ENCODE measurements at places on chromosomes 6 and 20.

DNA sequence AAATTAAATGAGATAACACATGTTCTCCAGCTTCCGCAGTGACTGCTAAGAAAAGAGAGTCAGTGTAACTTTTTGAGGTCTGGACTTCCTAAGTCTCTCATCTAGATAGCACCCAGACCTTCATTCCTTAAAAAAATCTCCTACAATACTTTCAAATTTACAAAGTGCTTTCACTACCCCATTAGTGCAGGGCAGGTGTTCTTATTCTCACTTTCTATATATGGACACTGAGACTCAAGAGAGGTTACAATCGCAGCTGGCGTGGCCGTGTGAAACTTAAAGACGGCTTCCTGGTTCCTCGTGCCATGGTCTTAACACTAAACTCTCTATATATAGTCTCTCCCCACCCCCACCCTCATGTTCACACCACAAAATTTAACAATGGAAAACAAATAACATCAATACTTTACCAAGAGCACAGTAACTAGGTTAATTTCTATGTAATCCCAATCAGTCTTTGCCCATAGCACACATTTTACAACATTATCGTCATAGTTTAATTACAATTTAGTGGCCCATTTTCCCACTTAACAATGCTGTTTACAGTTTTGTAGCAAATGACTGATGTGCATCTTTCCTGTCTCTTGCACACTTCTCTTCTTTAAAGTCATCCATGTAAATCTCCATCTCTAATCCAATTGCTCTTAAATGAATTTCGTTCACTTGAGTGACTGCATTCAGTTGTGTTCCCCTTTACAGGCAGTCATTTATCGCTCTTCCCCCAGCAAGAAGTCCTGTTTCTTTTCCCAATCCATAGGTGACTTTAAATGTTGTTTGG, 78.8 kb upstream of the ARID1B start:
- no peak for DNase-seq

GRCh38 chr6:119205911-119206618, 127.6 kb upstream of the FAM184A start:
- DNase-seq, result no peak

DNA sequence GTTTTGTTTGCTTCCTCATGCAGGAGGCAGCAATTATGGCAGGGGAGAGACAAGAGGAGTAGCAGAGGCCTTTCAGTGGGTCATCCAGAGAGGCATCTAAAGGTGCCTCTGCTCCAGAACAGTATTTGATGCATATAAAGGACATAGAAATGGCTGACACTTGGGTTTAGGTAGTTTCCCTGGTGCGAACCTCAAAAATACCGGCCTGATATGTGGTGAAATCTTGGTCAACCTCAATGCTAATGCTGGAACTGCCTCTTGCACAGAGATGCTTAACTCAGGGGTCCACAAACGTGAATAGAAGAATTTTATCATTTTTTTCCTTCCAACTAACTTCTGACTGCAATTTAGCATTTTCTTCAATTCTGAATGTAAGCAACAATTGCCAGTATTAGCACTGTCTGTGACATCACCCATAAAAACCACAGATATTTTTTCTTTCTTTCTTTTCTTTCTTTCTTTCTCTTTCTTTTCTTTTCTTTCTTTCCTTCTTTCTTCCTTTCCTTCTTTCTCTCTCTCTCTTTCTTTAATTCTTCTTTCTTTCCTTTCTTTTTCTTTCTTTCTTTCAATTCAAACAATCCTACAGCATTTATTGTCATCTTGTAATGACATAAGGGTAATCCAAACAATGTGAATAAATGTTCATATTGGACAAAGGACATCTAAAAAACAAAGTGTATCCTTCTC, 180.0 kb upstream of the UST start:
- no peak for DNase-seq

GRCh38 chr6:154882107-154882506, 113.0 kb upstream of the TIAM2 start:
- no peak for DNase-seq

GRCh38 chr6:35955071-35955470, 34.2 kb upstream of the SRPK1 start:
- no peak for DNase-seq

- DNase-seq, result peak; percentile 35
Measured at GRCh38 chr20:41509316-41510200, 108.6 kb downstream of the CHD6 start.

DNA sequence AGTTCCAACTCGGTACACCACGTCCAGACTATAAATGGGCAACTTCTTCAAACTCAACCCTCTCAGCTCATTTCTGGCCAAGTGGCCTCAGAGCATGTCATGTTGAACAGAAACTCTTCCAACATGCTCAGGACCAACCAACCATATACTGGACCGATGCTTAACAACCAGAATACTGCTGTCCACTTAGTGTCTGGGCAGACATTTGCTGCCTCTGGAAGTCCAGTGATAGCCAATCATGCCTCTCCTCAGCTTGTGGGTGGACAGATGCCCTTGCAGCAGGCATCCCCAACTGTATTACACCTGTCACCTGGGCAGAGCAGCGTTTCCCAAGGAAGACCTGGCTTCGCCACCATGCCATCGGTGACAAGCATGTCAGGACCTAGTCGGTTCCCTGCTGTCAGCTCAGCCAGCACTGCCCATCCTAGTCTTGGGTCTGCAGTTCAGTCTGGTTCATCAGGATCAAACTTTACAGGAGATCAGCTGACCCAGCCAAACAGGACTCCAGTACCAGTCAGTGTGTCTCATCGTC, 47.8 kb downstream of the BICRAL start:
- no peak for DNase-seq

- no peak for DNase-seq
Measured at GRCh38 chr6:49549691-49550491, 577 bp upstream of the C6orf141 start.

GRCh38 chr6:109891924-109892323, 86.2 kb upstream of the GPR6 start:
- DNase-seq, result no peak

GRCh38 chr6:81790034-81790433, 37.6 kb upstream of the TENT5A start:
- DNase-seq, result no peak

- DNase-seq, result peak; percentile 89
Measured at GRCh38 chr20:62219992-62220665, at the start of gene HRH3. HRH3 (minus strand) TSS chr20:62220278; CDS start chr20:62219970, 308 bp downstream.

DNA sequence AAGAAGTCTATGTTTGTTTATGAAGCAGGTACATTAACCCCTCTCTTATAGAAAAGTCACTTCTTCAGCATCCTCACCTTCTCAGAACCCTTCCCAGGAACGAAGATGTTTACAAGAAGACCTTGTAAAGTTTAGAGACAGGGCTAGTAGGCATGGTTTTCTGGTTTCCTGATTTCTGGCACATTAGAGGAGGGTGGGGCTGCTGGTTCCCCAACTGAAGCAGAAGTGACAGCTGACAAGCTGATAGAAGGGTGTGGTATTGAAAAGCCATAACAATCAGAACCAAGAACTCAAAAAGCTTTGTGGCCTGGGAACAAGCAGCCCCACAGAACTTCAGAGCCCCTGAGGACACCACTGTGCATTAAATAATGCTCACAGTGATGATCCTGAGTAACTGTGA, 91.2 kb downstream of the RTN4IP1 start:
- no peak for DNase-seq

DNA sequence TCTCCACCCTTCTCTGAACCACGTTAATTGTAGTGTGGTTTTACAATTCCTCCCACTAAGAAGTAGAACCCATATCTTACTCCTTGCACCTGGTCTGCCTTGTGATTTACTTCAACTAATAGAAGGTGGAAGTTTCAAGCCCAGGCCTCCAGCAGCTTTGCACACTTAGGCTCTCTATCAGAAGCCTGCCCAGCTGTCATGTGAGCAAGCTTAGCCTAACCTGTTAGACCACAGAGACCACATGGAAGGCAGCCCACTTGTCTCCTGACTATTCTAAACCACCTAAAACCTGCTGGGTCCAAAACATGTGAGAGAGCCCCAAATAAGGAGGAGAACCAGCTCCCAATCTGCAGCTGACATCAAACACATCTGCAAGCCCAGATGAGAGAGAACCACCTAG, 127.6 kb upstream of the BTBD3 start:
- DNase-seq, result no peak

DNA sequence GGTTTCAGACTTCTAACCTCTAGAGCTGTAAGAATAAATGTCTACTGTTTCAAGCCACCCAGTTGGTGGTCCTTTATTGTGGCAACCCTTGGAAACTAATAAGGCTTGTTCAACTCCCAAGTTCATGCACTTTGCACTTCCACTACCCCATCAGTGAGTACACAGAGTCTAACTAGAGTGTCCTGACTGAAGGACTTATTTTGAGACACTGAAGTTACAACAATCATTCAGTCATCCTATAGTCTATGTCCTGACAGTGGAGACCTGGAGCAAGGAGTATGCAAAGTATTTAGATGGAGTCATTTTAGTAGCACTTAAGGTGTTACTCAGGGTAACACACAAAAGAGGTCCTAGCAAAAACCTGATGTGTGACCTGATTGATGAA, 62.6 kb downstream of the VGLL2 start:
- no peak for DNase-seq

DNA sequence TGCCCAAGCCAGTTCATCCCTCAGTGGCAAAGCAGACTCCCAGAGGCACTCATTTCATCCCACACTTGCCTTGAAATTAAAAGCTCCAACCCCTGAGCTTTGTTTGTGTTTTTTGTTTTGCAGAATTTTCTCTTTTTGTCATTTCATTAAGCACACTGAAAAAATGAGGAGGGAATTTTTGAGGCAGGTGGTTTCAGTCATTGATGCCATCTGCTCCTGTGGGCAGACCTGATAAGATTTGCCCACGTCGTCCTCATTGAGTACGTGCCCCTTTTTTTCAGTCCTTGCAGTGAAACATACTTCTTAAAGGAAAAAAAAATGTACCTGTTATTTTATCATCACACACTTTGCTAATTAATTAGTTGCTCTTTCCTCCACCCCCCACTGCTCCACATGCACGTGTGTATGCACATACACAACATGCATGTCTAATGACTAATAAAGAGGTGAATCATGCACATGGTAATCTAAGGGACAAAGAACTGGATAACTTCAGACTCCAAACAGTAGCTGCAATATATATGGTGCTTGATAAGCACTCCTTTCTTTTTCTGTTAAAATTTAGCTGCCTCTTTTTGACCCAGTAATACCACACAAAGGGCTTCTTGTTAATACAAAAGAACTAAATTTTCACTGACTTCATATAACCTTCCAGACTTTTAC, 102.1 kb upstream of the TMEM181 start:
- DNase-seq, result no peak

GRCh38 chr20:25005220-25005619, 12.7 kb upstream of the APMAP start:
- DNase-seq, result no peak

DNA sequence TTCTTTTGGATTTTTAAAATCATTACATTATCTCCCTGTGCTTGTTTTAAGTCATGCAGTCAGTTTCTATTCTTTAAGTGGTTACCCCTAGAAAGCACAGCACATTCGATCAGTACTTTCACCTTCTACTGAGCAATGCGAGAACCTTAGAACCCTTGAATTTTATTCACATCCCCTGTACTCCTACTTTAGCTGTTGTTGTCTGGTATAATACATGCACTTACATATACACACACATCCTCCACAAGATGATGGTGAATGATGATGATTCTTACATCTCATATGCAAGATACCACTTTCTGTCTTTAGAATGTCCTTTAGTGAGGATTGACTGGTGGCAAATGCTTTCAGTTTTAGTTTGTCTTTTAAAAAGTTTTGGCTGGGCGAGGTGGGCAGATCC, 5.7 kb downstream of the CDC40 start:
- no peak for DNase-seq

DNA sequence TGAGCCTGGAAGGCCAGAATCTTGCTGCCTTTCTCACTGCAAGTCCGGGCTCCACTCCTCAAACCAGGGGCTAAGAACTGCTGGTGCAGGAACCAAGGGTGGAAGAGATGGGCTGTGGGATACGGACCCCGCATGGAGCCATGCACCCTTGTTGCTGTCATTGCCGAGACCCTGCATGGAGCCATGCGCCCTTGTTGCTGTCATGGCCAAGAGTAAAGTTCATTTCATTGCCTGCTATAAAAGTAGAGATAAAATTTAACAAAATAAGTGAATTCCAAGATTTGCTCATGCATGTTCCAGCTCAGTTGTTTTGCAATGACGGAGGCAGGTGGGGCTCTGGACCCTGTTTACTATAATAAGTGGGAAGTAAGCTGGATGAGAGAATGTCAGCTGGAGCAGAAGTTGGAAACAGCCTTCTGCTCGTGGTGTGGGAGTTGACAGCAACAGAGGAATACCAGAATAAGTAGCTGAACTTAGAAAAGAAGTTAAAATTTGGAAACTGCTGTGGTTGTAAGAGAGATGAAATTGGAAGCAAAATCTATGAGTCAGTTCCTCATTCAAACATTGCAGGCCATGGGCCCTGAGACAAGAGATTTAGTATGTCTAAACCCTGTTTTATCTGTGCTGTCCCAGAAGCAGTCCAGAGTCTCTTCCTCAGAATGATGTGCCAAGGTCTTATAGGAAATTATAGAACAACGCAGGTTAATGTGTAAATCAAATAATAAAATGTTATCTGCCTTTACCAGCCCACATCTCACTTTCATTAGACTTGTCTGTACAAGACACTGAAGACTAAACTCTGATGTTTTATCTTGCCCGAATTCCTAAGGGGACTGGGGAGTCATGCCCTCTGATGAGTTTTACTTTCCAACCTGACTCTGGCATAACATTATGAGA, 15.8 kb upstream of the THBS2 start:
- no peak for DNase-seq

DNA sequence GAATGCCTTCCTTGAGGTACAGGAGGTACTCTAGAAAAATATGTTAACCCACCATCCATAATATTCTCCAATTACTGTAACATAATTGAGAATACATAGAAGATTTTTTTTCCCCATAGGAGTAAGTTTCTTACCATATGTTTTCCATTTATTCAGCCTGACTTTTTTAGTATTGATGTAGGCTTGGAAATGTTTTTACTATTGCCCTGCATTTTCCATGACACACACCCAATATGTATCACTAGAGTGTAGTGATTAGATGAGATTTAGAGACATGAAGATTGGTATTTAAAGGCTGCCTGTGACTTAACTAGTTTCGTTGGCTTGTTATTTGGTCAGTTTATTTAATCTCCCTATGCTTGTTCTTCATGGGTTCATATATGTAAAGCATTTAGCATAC, 39.5 kb downstream of the KCNQ5 start:
- no peak for DNase-seq

DNA sequence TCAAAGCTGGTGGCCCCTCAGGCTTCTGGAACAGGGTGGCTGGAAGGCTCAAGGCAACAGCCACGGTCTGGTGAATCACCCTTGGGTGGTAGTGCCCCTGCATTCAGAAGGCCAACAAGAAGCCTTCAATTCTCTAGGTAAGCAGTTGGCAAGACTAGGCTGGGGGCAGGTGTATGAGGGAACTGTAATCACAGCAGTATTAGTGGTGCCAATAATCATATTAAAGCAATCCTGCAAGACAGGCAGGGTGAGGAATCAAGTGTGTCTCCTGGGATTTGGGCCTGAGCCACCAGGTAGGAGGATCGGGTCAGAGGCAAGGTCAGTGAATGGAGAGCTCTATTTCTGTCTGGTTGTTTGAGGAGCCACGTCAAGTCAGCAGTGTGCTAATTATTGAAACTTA, 24.9 kb upstream of the SCUBE3 start:
- DNase-seq, result no peak

All from AG08396 (cell line).